ENCODE measurements at places on chromosomes 13 and 19.

- DNase-seq, result no peak
Observed at GRCh38 chr13:41244556-41244955, 18.8 kb downstream of the MTRF1 start.

DNA sequence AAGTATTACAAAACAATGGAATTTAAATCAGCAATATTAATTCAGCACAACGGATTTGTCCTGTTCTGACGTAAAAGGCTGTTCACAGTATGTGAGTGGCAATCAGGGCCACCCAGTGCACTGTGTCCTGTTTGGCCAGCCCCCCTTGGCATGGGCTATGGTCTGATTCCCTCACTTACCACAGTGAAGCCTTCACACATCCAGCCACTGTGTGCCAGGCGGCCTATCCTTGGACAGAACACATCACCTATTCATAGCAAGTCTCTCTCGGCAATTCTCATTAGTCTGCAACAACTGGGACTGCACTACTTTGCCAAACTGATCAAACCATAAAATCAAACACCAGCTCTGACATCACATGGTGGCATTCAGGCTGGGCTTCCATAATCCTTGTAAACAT lies 221.5 kb upstream of the TSHZ3 start:
- peak; percentile 15 for DNase-seq

DNA sequence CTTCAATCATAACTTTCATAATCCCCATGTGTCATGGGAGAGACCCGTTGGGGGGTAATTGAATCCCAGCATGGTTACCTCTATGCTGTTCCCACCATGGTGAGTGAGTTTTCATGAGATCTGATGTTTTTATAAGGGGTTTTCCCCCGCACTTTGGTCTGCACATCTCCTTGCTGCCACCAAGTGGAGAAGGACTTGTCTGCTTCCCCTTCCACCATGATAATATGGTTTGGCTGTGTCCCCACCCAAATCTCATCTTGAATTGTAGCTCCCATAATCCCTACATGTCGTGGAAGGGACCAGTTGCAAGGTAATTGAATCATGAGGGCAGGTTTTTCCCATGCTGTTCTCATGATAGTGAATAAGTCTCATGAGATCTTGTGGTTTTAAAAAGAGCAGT lies 524.9 kb downstream of the SLITRK5 start:
- no peak for DNase-seq

GRCh38 chr13:43058318-43058674 lies 34.9 kb downstream of the DNAJC15 start:
- no peak for DNase-seq

DNA sequence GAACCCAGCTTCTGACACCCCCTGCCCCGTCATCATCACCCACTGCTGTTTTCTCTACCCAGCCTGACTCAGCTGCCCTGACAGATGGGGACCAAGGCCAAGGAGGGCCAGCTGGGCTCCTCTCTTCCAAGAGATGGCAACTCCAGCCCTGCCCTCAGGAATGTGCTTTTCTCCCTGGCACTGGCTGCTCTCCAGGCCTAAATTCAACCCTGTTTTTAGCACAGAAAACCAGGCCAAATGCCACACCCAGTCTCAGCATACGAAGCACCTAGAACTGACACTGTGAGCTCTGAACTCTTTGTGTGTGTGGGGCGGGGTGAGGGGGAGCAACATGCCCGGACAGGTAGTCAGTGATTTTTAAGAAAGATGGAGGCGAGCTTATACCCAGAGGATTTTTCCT lies 23.4 kb upstream of the IGFL1 start:
- no peak for DNase-seq

- no peak for DNase-seq
Observed at GRCh38 chr13:105282406-105283285, 1252.8 kb downstream of the EFNB2 start.

GRCh38 chr19:16571822-16572331 lies 338 bp downstream of the SLC35E1 start:
- no peak for DNase-seq

DNA sequence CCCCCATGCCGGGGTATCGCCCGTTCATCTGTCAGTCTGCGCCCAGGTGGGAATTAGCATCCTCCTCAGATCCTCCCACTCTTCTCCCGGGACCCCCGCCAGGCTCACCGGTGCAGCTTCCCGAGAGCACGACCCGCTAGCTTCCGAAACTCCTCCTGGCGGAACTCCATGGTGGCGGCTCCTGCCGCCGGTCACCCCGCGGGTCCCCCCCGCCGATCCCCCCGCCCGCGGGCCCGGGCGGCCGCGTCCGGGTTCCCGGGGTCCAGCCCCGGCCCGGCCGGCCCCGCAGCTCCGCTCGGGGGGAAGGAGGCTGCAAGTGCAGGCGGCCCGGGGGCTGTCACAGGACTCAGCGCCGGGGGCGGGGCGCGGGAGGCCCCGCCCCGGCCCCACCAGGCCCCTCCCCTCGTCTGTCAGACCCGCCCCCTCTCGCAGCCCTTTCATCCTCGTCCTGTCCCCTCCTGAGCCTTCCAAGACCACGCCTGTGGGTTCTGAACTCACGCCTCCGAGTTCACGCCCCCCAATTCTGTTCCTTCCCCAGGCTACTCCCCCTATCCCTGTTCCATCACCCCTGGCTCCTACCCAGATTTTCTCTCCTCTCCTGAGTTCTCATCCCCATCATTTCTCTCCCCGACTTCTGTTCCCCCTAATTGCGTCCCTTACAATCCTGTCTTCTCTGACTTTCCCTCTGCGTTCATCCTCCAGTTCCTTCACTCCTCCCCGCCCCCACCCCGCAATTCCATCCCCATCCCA lies at the start of gene SLC17A7:
TSS of gene SLC17A7 (minus strand) at position 318 of the 750 bp plus-strand sequence. CDS start at position 170, 148 bp downstream.
- peak; percentile 85 for DNase-seq
